Left ventricle myocardium inferior (tissue), 1 donor: ENCODE measurements at places on chromosomes 13 and 19.

DNA sequence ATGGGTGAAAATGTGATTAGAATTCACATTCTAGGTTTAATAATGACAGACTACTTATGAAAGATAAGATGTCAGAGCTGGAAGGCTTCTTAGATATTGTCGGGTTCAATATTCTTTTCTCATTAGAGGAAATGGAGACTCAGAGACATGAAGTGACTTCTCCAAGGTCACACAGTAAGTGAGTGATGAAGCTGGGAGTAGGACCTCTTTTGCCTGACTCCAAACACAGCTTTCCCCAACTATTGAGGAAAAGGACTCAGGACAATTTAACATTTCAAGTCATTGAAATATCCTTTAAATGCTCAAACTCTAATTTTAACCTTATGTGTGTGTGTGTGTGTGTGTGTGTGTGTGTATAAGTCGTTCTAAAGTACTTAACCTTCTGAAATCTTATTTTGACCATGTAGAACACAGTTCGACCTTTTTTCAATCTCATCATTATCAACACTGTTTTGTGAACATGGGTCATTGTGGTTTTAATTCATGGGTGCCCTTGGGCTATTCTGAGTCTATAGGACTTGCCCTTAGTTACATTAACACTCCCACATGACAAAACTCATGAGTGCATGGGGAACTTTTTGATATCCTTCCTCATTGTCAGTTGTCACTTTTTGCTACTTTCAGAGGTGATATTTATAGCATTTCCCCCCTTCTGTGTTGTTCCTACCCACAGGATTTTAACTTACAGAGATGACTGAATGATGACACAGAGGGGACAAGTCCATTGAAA is 53.0 kb downstream of the LRCH1 start:
- DNase-seq: no peak

GRCh38 chr13:71624653-71625600 is 242.1 kb downstream of the DACH1 start:
- no peak for DNase-seq

- no peak for DNase-seq
Observed at GRCh38 chr13:82688400-82688994, 1193.8 kb downstream of the SLITRK1 start.

GRCh38 chr19:8460516-8461298 is 15.9 kb downstream of the HNRNPM start:
- no peak for DNase-seq

DNA sequence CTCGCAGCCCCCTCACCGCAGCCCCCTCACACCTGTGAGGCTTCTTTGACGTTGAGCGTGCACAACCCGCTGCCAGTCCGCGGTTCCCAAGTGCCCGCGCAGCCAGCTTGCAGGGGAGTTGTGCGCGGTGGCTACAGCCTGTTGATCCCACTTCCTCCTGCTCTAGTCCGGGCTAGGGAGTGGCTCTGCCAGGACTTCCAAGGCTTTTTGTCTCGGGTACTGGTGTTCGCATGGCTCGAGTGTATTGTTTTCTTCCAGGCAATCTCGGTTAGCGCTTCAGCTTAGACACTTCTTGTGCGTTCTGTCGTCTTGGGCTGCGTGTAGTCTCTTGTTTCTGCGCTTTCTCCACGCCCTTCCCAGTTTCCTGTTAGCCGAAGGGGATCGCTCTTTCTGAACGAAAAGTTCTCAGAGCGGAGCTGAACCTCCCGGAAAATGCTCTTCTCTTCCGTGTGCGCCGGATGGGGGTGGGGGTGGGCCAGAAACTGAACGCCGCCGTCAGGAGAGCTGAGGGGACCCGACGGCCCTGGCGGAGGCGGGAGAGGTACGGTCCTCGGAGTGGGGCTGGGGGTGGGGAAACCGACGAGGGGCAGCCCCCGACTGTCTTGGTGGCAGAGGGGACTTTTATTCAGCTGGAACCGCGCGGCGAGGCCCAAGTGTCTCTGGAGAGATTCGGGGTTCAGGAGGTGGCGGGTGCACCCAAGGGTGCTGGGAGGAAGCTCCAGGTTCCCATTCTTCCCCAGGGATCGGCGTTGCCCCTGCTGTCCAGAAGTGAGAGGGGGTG is 697 bp upstream of the DGKH start:
- peak; percentile 29 for DNase-seq

- DNase-seq: no peak
Observed at GRCh38 chr13:106145997-106146864, 389.2 kb downstream of the EFNB2 start.

GRCh38 chr19:8089664-8090601 is 37.4 kb downstream of the CCL25 start:
- DNase-seq: no peak

DNA sequence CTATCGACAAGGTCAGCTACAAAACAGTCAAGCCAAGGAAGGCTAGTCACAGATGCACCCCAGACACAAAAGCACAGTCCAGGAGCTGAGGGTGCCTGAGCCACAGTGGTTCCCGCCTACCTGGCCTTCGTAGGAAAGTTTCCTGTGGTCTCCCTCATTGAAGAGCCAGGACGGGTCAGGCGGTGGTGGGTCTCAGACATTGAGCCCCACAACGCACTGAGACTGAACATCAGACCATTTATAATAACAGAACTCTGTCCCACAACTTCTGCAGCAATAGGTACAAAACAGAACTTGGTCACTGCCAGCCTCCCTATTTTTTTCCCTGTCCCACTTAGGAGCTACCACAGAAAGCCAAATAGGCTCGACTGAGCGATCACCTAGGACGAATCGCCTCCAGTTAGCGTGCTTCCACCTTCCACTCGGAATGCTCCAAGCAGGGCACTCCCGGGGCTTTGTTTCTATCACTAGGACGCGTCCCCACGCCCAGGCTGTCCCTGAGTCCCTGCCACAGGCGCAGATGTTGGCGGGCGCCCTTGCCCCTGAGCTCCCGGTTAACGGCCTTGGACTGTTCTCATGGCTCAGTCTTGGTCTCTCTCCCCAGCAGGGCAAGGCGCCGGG is 640 bp upstream of the ZNF544 start:
- no peak for DNase-seq

DNA sequence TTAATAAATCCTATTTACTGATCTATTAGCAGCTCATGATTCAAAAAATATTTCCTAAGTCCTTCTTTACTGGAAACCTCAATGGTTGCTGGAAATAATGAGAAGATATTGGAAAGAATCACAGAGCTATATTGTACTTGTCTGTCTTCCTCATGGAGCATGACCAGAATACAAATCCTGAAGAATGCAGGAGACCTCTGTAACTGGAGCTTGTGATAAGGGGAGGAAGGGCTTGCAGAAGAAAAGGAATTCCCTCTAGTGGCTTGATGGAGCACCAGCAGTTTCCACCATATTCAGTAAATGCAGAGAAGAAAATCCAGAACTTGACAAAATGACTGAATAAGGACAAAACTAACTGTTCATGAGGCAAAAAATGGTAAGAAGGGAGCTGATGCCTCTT is 1333.1 kb downstream of the EFNB2 start:
- no peak for DNase-seq

DNA sequence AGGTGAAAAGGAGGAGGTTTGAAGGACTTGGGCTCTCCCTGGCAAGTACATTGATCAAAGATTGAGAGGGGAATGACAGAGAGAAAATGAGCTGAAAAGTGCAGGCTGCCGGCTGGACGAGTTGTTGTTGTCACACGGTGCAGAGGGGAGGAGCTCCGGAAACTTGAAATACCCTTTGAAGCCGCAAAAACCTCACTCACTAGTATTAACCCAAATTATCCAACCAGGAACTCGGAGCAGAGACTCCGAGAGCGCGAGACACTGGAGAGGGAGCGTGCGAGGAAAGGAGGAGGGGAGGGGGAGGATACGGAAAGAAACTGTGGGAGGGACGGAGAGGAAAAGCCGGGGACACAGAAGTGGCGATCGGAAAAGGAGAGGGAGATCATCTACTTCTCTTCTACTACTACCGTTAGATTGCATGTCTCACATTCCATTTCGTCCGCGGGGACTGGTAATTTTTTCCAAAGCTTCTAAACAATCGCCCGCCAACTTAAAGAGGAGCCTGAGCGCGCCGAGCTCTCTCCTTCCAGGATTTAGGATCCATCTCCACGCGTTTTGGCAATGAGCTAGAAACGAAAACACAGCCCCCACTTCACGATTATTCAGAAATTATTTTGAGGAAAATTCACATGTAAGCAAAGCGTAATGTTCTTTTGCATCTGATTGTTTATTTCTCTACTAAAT is at the start of gene DACH1:
Gene DACH1, minus strand, starts transcription at position 74 of the 684 bp plus-strand sequence.
- DNase-seq: peak; percentile 45

DNA sequence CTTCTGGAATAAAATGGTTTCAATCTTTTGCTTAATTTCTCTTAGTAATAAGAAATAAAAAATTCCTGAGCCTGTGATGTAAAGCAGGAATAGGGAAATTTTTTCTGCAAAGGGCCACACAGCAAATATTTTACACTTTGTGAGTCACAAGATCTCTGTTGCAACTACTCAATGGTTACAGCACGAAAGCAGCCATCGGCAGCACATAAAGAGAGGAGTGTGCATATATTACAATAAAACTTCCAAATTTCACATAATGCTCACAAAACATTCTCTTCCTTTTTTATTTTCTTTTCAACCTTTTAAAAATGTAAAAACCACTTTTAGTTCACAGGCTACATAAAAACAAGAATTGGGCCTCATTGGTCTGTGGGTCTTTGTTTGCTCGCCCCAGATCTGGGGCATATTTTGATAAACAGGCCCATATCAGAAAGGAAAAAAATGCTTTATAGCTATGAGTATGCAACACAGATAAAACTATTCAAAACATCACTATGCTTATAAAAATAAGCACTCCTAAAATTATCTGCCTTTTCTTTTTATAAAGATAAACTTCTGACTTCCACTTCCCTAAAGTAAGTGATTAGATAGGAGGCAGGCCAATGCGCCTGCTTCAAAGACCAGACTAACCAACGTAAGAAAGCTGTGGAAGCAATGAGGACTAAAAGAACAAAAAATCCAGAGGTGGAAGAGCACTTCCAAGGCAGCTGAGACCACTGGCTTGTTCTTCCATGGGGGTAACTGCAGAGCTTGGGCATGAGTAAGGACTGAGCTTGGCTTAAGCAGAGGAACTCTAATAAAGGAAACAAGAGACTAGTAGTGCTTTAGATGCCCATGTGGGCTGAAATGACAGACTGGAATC is 26.5 kb downstream of the MYCBP2 start:
- no peak for DNase-seq

DNA sequence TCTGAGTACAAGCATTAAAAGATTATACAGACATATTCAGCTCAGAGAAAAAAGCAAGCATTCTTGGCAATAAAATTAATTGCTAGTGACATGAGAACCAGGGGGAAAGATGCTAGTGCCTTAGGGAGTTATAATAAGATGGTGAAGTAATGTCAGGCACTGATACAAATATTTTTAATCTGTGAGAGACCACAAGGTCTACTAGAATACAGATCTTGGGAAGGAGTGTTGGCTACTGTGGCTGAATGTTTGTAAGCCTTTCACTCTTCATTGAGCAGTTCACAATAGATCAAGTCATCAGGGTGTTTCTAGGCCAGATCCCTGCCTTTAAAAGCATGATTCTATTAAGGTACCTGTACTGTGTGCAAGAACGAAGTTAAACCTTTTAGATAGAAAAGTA is 16.4 kb downstream of the FREM2 start:
- no peak for DNase-seq

DNA sequence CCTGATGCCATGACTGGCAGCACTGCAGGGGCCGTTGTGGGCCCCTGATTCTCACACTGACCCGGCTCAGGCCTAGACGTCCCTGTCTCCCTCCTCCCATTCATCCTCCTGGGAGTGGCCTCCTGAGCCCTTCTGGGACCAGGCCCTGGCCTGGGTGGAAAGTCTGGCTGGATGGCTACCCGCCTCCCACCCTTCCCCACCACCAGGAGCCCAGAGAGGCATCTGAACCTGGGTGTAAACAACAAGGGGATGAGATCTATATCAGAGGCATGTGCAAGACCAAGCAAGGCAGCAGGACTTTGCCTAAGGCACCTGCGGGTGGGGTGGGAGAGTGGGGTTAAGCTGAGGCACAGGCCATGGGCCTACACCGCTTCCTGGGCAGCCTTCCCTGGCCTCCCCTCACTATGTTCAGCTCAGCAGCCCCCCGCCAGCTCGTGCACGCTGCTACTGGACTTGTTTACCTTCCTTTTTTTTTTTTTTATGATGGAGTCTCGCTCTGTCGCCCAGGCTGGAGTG is 22.0 kb upstream of the ASPDH start:
- DNase-seq: no peak

GRCh38 chr13:111467111-111467890 is 146.9 kb downstream of the TEX29 start:
- DNase-seq: no peak

- DNase-seq: peak; percentile 40
Observed at GRCh38 chr19:33794683-33795369, 1.8 kb upstream of the KCTD15 start.

GRCh38 chr13:21465710-21466160 is 6.6 kb upstream of the ZDHHC20 start:
- no peak for DNase-seq

GRCh38 chr13:33050161-33050560 is 33.9 kb downstream of the KL start:
- DNase-seq: no peak

DNA sequence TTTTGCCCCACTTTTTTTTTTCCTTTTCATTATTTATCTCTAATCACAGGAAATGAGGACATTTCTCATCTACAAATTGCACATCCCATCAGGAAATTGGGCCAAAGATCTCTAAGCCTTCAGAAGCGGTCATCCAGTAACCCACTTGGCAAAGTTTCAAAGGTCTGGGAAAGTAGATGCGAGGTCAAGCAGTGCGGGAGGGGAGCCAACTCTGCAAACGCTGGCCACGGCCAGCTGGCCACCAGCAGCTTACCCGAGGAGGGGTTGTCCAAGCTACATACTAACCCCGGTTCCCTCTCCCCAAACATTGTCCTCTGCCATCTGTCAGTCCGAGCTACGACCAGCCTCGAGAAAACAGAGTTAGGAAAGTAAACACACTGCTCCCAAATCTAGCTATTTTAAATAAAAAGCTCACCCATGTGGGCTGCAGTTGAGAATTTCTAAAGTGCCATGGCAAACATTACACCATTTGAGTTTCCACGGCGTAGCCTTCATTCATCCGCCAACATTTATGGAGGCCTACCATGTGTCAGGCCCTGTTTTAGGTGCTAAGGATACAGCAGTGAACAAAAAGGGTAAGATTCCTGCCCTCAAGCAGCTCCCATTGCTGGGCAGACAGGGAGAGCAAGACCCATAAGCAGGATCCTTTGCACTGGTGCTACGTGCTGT is 11.5 kb downstream of the FFAR2 start:
- peak; percentile 46 for DNase-seq

DNA sequence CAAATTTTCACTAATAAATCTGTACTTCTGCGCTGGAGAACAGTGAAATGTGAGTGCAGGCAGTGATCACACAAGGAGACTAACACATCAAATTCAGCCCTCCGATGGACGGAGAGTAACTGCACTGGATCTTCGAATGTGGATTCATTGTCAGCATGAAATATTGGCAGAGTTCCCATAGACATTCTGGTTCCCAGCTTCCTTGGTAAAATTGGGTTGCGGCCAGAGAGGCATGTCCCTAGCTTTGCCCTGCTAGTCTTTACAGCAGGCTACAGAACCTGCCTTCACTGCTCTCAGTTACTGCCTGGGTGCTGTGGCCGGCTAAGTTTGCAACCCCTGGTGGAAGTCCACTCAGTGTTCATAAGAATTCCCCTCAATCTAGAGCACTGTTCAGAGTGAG is 32.3 kb upstream of the UQCRFS1 start:
- no peak for DNase-seq

- DNase-seq: no peak
Observed at GRCh38 chr13:78608688-78609463, 5.5 kb upstream of the POU4F1 start.

GRCh38 chr13:78719367-78719766 is 60.4 kb upstream of the OBI1 start:
- DNase-seq: no peak
